Kidney capillary endothelial cell (primary cell): ENCODE measurements at places on chromosomes 12 and 14.

- no peak for DNase-seq
Observed at GRCh38 chr14:30573966-30574365, 15.0 kb downstream of the G2E3 start.

DNA sequence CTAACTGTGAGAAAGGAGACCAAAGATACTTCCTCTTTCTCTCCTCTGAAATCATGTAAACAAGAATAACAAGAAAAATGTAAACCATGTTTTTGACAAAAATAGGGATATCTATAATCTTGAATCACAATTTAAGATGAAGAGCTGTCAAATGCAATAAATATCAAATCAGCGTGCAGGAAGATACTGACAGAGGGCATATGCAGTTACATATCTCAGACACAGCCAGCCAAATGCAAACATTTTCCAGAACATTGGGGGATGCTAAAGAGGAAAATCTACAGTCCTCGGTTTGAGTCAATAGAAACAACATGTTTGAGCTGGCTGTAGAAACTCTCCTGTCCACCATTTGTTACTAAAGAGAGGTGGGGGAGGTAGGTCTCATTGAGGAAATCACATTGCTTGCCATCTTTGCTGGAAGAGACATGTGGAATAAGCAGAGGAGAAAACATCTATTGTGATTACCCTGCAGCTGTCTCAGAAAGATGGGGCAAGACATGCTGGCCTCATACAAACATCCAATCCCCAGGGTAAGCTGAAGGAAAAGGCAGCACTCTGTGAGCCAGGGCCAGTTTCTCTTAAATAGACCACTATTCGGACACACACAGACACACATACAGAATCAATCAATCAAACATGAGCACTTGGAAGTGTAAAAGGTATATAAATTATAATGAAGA lies 43.5 kb downstream of the CNTN1 start:
- DNase-seq = no peak

DNA sequence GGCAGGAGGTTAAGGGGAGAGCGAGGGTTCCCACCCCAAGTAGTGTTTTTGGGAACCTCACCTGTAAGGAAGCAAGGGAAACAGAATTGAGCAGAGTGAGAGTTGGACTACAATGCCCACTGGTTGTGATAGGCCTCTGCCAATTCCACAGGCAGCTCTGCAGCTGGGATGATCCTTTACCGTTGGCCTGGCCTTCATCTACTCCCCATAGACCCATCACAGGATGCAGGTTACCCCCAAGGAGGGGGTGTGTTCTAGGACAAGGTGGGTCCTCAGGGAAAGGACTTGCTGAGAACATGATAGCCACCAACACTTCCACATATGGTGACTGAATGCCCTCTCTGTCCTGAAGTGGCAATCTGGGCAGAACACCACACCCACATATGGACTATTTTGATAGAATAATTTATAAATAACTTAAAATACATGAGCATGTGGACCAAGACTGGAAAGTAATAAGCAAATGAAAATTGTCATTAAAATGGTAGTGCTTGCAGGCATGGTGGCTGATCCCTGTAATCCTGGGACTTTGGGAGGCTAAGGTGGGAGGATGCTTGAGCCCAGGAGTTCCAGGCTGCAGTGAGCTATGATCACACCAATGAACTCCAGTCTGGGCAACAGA lies 8.4 kb downstream of the PHLDA1 start:
- no peak for DNase-seq

DNA sequence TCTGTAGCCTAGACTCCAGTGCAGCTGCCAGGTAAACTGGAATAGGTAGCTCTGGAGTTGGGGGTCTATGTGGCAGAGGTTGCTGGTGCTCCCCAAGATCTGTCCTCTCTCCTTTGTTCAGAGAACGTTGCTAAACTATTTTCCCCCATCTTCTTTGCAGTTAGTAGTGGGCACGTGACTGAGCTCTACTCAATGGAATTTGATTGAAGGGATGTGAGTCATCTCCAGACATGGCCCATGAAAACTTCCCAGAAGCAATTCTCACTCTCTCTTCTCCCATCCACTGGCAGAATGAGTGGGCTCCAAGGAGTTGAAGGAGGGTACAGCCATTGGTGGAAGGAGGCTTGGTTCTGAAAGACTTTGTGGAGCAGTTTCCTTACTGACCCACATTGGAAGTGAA lies 44.0 kb downstream of the PAH start:
- no peak for DNase-seq

- no peak for DNase-seq
Observed at GRCh38 chr12:93879476-93880421, 202.6 kb downstream of the CRADD start.

GRCh38 chr12:30826276-30826675 lies 71.5 kb upstream of the CAPRIN2 start:
- no peak for DNase-seq

DNA sequence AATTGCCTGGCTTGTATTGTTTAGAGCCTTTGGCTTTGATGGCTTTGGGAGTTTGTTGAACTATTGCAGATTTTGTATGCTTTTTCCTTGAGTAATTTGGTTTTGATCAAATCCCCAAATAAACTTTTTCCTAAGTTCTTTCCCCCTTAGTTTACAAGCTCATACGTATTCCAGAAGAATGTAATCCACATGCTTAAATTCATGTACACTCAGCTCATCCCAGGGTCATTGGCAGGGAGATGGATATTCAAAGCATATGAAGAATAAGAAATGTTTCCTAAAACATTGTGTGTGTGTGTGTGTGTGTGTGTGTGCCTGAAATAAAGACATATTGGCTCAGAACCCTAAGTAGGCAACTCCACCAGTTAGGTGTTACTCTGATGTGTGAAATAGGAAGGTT lies 89.4 kb downstream of the TMEM30B start:
- DNase-seq = no peak

- no peak for DNase-seq
Observed at GRCh38 chr14:33800735-33801163, 150.1 kb downstream of the EGLN3 start.

DNA sequence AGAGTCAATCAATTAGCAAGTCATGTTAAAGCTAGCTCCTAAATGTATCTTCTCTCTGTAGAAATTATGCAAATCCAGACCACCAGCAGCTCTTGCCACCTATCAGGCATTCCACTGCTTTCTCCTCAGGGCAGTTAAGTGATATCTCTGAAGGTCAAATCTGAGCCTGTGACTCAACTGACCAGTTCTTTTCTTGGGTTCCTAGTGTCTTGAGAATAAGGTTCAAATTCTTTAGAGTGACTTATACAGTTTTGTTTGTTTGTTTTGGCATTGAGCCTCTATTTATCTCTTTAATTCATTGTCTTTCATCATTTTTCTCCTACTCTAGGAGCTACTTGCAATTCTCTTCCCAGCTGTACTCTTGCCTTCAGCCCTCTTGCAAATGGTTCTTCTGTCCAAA lies 2.5 kb upstream of the LRIG3 start:
- DNase-seq = no peak

- no peak for DNase-seq
Observed at GRCh38 chr12:70853326-70853725, 67.2 kb downstream of the PTPRR start.

DNA sequence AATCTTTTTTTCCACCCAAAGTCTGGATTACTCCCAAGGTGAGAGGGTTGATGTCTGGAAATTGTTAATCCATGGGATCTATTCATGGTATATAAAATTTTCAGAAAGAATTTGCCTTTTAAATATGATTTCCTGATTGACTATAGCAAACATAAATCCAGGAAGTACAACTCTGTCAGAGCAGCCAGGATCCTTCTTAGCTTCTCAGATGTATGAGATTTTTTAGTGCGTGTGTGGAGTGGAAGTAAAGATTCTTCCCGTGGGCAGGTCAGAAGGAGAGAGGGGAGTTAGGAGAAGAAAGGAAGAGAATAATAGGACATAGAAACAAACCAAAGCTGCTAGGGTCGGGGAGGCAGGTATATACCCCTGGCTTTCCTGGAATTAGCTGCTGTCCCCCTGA lies 159.3 kb downstream of the FBXL14 start:
- DNase-seq = no peak

DNA sequence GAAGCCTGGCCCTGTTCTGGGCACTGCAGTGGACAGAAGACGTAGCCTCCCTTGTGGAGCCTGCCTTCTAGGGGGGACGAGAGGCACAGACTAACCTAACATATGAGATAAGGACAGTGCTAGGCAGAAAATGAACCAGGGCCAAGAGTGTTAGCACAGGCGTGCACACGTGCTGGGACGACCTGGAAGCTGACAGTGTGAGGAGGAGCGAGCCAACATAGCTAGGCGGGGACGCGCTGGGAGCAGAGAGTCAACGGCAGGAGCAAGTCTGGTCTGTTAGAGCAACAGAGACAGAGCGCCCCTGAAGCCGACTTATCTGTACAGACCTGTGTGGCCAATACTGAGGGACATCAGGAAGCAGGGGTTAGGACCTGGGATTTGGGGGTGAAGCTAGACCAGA lies 8.0 kb downstream of the PXMP2 start:
- no peak for DNase-seq

GRCh38 chr12:96500693-96501092 lies 11.3 kb downstream of the CFAP54 start:
- peak; percentile 80 for DNase-seq
